ENCODE measurements at places on chromosomes 7 and 10. TPM values are rescaled to one million over a fixed set of nuclear protein-coding genes. Genes with fewer than 3 reads are reported as not detected.

DNA sequence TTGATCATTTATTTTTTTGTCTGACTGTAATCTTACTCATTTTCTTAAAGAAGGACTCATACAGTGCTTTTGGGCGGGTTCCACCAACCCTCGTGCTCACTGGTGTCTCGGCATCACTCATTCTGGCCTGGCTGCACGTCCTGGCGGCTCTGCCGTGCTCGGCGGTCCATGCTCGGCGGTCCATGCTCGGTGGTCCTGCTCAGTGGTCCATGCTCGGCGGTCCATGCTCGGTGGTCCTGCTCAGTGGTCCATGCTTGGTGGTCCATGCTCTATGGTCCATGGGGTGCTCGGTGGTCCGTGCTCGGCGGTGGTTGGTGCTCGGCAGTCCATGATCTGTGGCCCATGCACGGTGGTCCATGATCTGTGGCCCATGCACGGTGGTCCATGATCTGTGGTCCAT lies 72.5 kb downstream of the WDR37 start:
- no peak for DNase-seq

GRCh38 chr7:136859803-136860202 lies 8.6 kb upstream of the CHRM2 start:
- DNase-seq: no peak

DNA sequence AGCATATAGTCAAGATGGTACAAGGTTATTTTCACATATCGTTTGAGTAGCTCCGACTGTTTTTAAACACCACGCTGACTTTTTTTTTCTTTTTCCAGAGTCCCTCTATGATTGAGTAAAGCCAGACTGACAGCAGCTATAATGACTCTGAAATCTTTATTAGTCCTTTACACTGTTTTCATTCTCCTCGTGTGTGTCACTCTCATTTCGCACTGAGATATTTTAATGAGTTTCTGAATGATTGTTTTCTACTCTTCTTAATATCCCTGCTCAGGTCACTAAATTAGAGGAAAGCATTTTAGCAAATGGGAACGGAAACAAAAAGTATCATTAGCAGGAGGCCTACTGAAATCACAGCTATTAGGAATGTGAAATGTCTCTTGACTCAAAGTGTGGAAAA lies 162.3 kb upstream of the MTPN start:
- DNase-seq: no peak

DNA sequence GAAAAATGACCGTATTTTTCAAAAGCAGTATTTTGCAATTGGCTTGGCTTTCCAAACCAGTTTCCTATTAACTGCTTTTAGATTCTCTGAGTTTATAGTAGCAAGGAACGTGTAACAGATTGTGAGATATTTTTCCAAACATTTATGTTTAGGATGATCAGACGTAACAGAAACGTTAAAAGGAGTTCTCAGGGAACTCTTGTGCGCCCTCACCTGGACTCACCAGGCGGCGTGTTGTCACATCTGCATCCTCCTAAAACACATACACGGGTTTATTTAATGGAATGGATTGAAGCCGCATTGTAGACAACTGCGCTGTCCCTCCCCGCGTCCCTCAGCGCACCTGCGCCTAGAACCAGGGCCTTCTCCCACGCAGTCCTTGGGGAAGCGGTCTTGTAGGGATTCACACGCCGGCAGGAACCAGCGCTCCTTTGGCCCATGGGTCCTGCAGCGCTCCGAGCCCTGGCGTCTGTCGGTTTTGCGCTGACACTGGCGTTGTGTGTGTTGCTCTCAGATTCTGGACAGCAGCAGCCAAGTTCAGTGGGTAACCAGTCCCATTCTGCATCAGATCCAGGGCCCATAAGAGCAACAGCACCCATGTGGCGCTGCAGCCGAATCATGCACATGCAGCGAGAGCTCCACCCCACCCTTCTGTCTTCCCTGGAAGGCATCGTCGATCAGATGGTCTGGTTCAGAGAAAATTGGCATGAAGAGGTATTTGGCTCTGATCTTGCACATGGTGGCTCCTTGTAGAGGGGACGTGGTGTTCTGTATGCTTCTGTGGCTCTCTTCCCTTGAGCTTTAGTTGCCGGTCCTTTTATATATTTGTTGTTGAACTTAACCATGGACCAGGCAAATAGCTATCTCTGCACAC lies 114.9 kb downstream of the TRRAP start:
- no peak for DNase-seq

- no peak for DNase-seq
Measured at GRCh38 chr7:151286148-151286547, 37.7 kb upstream of the SMARCD3 start.

GRCh38 chr7:55132890-55133551 lies 114.2 kb downstream of the EGFR start:
- DNase-seq: peak; percentile 64

DNA sequence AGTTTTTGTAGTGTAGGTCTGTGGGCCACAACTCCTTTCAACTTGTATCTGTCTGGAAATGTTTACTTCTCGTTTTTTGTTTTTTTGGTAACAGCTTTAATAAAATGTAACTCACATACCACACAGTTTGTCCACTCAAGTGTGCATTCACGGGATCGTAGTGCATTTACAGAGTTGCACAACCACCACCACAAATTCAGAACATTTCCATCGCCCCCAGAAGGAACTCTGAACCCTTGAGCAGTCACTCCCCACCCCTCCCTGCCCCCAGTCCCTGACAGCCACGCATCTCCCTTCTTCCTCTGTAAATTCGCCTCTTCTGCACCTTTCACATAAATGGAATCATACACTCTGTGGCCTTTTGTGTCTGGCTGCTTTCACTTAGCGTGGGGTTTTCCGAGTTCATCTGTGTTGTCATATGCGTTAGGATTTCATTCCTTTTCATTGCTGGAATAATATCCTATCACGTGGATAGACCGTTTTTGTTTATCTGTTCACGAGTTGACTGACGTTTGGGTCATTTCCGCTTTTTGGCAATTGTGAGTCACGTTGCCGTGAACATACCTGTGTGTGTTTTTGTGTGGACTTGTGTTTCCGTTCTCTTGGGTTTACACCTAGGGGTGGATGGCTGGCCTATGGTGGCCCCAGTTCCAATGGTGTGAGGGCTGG lies 10.3 kb downstream of the JAKMIP3 start:
- no peak for DNase-seq

Gene UNCX
- total RNA-seq: not detected

Measured in ureter (tissue), 1 donor.